Central memory CD8-positive, alpha-beta T cell (primary cell): ENCODE measurements at places on chromosomes 2 and 18.

GRCh38 chr2:226215902-226216503, 583.6 kb downstream of the IRS1 start:
- no peak for DNase-seq

- no peak for DNase-seq
These were observed 22.7 kb upstream of the GMPPA start for GRCh38 chr2:219475697-219476651.

GRCh38 chr2:209976698-209977385, 25.6 kb upstream of the RPE start:
- DNase-seq: no peak

DNA sequence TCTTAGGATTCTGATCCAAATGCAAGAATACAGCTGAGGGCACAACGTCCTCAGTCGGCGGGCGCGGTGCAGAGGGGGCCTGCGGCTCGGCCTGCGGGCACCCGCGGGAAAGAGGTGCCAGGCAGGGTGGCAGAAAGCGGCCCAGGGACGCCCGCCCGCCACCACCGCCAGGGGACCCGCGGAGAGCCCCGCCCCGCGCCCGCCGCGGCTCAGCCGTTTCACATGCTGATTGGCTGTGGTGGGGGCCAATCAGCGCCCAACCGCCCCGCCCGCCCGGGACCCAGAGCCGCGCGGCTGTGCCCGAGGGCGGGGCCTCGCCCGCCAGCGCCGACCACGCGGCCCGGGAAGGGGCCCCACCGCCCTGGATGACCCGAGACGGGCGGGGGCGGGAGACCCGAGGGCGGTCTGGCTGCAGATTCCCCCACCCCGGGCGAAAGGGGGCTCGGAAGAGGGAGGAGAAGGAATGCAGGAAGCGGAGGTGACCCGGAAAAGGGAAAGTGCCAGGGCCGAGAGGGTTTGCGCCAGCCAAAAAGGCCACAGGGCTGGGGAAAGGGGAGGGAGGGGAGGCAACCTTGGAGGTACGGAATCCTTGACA, 8.0 kb downstream of the IRS1 start:
- peak; percentile 82 for DNase-seq

DNA sequence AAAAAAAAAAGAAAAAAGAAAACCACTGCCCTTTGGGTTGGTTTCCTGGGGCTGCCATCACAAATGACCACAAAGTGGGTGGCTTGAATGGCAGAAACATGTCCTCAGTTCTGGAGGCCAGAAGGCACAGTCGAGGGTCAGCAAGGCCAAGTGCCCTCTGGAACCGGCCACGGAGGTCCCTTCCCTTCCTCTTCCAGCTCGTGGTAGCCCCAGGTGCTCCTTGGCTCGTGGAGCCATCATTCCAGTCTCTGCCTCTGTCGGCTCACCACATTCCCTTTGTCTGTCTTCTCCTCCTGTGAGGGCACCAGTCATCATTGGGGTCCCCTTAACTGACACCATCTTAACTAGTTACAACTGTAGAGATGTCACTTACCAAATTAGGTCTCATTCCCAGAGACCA, 8.5 kb upstream of the NFATC1 start:
- no peak for DNase-seq

DNA sequence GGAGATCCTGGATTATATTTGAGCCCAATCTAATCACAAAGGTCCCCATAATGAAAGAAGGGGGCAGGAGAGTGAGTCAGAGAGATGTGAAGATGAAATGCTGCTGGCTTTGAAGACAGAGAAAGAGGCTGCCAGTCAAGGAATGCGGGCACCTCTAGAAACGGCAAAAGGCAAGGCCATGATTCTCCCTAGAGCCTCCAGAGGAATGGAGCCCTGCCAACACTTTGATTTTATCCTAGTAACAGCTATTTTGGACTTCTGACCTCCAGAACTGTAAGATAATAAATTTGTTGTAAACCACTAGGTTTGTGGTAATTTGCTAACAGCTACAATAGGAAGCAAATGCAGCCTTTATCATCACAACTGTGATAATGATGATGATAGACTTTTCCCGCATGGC, 32.9 kb downstream of the LBH start:
- no peak for DNase-seq

GRCh38 chr2:71347517-71347916, 15.9 kb downstream of the ZNF638 start:
- no peak for DNase-seq

GRCh38 chr2:167803449-167803988, 443.9 kb downstream of the STK39 start:
- DNase-seq: no peak

DNA sequence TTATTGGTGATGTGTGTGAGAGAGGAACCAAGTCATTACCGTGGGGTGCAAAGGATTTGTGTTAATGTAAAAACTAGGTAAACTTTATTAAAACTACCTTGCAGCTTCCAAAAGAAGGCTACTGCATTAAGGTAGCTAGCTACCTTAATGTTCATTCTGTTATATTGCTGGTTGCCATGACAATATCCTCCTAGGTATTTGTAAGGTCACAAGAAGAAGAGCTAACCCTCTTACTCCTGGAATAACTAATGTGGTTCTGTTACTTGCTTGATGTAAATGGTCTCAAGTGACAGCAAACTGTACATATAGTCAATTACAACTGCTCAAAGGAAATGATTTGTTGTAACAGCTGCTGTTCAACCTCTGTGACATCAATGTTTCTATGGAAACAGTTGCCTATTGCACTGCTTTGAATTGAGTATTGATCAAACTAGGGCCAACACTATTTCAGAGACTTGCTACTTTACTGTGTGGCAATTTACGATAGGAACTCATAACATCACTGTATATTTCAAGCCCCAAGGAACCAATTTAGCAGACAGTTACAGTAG, 319.8 kb upstream of the HNRNPA3 start:
- no peak for DNase-seq

DNA sequence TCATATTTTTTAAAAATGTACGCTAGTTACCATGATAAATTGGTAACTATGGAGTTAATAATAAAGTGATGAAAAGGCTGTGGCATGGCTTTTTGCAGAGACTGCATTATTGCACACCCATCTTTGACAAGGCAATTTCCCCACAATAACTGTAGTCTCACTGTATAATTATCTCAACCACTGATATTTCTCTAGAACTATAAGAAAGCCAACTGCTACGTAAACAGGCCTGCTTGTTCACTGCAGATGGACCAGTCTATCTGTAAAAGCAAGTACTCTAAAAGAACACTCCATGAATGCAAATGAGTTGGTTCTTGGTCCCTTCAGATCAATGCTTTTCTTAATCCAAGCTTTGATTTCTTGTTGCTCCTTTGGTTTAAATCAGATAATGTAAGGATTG, 218.7 kb downstream of the RBM43 start:
- DNase-seq: no peak

DNA sequence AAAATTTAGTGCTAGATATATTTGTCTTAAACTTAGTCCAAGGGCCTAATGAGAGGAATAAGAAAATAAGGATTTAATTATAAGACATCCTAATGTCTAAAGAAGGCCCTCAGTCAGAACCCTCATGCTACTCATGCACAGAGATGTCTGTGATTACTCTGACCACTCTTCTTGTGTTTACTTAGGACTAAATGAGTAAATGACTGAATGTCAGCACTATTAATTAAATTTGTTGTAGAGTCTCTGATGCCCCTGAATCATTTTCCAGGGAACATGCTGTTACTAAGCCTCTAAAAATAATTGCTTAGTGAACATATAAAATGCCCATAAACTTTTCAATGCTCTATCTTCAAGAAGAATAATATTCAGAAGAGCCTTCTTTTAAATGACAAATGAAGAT, 32.4 kb downstream of the GULP1 start:
- DNase-seq: no peak

DNA sequence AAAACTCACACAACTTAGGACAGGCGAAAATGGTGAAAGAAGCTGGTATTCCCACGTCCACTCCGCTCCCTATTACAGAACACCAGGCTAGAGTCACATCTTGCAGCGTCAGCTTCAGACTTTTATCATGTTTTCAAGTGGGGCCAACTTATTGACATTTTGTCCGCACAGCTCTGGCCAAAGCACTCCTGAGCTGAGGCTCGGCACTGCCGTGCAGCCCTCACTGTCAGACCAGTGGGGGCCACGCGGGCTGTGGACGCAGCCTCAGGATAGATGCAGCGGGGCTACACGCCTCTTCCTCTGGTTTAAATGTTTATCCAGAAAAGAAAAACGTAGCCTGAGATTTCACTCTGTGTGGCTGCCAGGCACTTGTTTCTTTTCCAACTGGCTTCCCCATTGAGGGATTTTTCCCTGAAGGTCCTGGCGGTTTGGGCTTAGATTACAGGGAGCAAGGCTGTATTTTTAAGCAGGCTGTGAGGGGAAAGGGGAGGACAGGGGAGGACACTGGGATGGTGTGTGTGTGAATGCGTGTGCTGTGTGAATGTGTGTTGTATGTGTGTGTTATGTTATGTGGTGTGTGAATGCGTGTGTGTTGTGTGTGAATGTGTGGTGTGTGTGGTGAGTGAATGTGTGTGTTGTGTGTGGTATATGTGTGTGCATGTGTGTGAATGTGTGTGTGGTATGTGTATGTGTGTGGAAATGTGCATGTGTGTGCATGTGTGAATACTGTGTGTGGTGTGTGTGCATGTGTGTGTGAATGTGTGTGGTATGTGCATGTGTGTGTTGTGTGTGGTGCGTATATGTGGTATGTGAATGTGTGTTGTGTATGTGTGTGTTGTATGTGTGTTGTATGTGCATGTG, 267.6 kb downstream of the DCDC2C start:
- no peak for DNase-seq

DNA sequence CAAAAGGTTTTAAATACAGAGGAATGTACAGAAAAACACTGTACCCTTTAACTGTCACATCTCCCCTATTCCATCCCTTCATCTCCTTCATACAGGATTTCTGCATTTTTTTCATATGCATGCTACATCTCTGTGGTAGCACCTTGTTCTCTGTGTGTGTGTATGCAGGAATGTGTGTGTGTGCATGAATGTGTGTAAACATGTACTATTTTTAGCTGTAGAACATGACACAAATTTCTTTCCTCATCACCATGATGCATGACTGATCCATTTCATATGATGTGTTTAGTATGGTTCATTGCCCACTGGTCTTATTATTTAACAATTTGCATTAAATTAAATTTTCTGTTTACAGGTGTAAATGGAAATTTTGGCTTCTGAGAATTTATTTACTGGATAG, 21.5 kb upstream of the ZEB2 start:
- DNase-seq: no peak

DNA sequence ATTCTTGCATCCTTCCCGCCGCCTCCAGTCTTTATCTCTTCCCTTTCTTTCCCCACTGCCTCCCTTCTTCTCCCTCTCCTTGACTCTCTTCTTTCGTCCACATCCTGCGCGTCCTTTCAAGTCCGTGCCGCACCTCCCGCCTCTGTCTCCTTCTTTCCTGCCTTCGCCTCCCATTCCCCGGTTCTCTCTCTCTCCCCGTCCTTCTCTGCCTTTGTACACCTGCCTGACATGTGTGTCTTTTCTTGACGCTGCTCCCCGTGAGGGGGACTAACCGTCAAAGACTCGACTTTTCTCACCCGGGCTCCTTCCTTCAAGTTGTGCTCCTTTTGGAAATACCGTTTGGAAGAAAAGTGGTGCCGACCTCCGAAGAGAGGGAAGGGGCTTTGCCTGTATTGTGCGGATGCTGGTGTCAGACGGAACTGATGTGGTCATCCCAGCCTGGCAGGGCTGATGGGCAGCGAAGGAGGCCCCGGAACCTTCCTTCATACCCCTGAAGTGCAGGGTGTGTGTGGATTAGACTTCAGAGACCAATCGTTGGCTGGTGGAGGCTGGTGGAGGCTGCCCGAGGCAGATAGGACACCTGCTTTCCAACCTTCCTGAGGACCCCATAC, 879 bp downstream of the TMEM178A start:
- DNase-seq: no peak

GRCh38 chr18:50706651-50707050, 113.2 kb downstream of the MRO start:
- DNase-seq: no peak

DNA sequence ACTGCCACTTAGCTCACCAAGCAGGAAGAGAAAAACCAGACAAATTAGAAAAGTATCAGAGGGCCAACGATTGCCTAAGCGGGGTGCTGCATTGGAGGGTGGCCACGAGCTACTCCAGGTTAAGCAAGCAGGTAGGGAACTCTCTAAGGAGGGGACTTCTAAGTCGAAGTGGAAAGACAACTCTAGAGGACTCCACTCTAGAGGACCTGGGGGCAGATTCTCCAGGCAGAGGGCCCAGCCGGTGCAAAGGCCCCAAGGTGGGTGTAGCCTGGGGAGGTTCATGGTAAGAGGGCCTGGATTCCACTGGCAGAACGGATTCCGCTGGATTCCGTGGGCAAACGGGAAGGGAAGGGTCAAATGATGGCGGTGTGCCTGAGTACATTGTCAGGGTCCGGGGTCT, 12.7 kb downstream of the FBLN7 start:
- DNase-seq: no peak

DNA sequence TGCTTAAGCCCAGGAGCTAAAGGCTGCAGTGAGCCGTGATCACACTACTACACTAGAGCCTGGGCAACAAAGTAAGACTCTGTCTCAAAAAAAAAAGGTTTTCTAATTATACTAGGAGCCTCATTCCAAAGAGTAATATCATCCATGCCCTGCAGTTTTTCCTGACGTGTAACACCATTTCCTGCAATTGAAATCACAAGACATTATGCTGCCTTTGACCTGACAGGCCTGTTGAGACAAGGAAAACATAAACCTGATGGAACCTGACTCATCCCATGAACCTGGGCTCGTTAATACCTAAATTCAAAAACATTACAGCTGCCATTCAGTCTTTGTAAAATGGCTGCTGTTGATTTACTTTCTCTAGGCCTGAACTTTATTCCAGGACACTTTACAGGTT, 58.7 kb upstream of the PEX13 start:
- DNase-seq: no peak

DNA sequence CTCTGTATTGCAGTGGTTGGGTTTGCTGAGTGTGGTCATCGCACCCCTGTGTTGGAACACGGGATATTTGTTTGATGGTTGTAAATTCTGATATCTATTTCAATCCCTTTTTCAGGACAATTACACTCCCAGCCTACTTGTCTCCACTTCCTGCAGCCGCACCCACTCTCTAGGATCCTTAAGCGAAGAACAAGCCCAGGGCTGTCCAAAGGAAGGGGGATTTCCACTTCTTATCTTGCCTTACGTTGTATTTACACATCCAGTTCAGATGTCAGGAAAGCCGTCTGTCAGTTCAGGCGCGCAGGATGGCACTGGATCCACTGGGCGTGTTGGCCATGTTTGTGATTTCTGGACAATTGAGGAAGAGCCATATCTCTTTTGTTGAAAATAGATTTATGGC, 834.5 kb upstream of the SALL3 start:
- DNase-seq: no peak

- no peak for DNase-seq
These were observed 909 bp downstream of the NFATC1 start for GRCh38 chr18:79396431-79397246.

- DNase-seq: no peak
These were observed 221.4 kb downstream of the CMPK2 start for GRCh38 chr2:6644261-6644660.

DNA sequence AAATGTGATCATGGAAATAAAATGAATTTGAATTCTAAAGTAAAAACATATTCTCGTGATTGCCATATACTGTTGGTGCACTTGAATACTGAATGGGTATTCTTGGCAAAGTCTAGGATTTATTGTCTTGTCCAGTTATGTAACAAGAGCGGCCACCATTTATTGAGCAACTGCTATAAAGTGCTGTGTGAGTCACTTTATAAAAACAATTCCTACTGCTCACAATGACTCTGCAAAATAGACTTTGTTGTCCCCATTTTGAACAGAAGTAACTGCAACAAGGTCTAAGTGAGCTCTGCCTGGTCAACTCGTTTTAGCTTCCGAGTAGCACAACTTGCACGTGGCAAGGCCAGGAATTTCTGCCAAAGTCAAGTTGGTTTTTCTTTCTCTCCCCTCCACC, 995.6 kb upstream of the FANCL start:
- no peak for DNase-seq

- DNase-seq: no peak
These were observed 44.9 kb upstream of the PELI1 start for GRCh38 chr2:64189167-64189566.
